HTR-8/SVneo (cell line): ENCODE measurements at places on chromosomes 4 and X.
A peak's percentile ranks its signal among the peaks of the same experiment; 100 is the strongest.

- peak; percentile 4 for DNase-seq
Measured at GRCh38 chr4:106421441-106422296, 53.1 kb upstream of the GIMD1 start.

DNA sequence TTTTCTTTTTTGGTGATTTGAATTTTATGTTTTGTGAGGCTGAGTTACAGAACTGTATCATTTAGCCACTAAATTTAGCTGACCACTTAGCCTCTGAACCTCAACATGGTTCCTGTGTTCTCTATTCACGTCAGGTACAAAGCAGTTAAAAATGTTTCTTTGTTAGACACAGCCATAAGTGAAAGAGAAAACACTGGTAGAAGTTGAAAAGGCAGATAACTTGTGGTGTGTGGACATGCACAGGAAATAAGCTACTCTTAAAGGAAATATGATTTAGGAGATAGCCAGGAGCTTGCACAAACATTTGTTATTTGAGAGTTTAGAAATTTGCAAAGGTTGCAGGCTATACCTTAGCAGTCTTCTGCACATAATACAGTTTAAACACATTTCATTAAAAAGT lies 171.0 kb upstream of the RPS6KA3 start:
- no peak for DNase-seq

- DNase-seq: no peak
Measured at GRCh38 chr4:113603911-113604310, 157.6 kb downstream of the CAMK2D start.

DNA sequence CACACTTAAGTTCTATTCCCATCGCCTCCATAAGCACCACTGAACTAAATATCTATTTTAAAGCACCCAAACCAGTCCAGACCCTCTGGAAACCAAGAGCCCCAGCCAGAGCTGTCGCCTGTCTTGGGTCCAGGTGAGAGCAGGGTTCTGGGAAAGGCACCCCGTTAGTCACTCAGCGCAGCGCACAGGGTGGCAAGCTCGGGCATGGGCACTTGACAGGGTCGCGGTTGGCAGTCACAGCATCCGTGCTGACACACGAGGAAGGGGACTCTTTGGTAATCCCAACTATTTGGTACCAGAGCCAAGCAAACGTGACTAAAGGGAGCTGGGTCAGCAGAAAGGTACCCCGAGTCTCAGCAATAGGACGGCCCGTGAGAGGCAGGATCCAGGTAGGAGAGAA lies 24.3 kb upstream of the ETNPPL start:
- no peak for DNase-seq

GRCh38 chrX:152307936-152308335 lies 143.2 kb downstream of the GABRA3 start:
- no peak for DNase-seq

DNA sequence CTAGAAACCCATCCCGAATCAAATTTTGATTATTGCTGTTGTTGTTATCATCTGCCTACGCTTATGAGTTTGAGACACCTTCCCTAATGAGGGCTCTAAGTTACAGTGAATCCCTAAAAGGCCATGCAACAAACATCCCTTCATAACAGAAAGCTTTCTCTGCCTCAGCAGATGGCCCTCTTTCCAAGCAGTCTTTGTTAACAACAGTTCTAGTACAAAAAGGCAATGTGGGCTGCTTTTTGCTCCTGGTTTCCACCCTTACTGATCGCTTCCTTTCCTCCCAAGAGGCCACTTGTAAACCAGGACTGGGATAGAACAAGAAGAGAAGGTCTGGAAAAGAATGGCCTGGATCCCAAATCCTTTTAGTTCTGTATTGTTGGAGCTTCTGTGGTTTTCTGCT lies 24.2 kb downstream of the GPC4 start:
- DNase-seq: no peak

- no peak for DNase-seq
Measured at GRCh38 chr4:18034099-18034498, 12.5 kb upstream of the LCORL start.

DNA sequence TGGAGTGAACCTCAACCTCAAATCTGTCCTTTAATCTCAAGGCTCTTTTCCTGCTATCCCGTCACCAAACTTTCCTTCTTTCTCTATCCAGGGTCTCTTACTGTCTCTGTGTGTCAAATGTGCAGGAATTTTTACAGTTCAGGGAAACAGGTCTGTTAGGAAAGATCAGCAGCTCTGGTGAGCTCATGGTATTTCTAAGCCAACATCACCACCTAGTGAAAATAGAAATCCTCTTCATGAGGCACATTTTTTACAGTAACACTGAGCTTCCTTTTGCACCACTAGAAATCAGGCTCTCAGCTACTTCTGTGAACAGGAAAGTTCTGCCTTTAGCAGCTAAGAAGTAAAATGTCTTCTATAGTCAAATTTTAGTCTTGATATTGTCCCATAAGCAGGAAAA lies 39.6 kb downstream of the NUDT11 start:
- no peak for DNase-seq

GRCh38 chr4:147370881-147371280 lies 110.0 kb upstream of the EDNRA start:
- no peak for DNase-seq

GRCh38 chr4:27016551-27016950 lies 155.9 kb downstream of the STIM2 start:
- no peak for DNase-seq

DNA sequence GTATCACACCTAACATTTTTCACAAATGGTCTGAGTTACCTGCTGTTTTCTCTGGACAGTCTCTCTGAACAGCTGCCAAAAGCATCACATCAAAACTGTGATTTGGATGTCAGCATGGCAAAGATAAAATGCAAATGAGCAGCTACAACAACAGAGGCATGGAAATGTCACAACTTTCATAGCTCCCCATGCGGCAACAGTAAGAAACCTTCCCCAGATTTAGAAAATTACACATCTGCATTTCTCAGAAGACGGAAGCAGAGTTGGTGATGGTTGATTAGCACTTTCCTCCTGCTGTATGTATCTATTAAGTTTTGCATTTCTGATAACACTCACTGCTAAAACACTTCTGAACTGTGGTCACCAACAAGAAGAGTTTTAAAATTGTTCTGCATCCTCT lies 9.7 kb downstream of the PRKG2 start:
- no peak for DNase-seq

- DNase-seq: no peak
Measured at GRCh38 chrX:151975736-151976275, 1.3 kb upstream of the GABRE start.

GRCh38 chr4:69196209-69196965 lies 18.2 kb downstream of the UGT2B11 start:
- no peak for DNase-seq

DNA sequence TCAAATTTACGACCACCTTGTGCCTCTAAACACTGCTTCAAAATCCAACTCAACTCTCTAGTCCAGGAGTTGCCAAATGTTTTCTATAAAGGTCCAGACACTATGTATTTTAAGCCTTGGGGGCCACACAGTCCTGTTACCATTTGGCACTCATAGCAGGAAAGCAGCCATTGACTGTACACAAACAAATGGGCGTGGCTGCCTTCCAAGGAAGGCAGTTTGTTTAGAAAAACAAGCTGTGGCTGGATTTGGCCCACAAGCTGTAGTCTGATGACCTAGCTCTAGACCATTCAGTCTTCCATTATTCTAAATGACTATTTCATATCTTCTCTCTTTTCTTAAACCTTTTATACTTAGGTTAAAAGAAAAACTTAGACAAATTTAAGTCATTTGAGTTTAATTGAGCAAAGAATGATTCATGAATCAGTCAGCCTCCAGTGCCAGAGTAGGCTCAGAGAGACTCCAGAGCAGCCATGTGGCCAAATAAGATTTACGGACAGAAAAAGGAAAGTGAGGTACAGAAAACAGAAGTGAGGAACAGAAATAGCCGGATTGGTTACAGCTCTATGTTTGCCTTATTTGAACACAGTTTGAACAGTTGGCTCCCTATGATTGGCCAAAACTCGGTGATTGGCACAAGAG lies 825.8 kb upstream of the LCORL start:
- DNase-seq: no peak

DNA sequence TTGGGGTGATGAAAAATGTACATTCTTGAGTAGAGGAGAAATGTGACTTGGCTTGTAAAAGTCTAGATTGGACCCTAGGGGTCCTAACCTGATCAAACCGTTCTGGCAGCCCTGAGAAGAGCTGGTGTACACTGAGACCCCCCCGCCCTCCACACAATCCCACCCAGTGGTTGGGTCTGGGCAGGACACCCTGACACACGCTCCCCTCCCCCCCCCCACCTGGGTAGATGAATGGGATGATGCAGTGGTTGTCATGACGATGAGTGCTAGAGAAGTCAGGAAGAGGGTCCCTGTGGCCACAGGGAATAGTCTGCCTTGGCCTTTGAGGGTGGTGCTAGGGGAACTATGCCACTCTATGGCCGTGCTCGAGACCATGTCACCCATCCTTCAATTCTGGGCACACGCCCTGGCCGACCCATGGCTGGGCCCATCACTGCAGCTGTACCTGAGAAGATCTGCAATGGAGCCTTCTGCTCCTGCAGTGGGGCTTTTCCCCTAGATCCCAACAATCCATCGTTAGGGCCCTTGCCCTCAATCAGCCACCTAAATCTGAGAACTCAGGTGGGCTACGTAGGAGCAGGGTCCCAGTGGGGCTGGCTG lies 4.4 kb downstream of the CDK16 start:
- no peak for DNase-seq

GRCh38 chr4:73744203-73744602 lies 3.8 kb downstream of the CXCL8 start:
- no peak for DNase-seq

DNA sequence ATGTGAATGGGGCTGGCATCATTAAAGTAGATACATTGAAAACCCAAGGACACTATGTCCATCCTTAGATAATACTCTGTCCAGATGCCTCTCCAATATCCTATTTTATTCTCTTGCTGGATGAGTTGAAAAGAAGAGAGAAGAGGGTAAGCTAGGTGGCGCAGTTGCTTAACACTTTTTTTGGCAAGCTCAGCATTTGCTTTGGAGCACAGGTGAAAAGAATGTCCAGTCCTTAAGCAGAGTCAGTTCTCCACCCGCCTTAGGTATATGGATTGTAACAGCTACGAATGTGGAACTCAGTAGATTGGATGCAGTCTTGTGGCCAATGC lies 208.4 kb downstream of the NWD2 start:
- peak; percentile 47 for DNase-seq

DNA sequence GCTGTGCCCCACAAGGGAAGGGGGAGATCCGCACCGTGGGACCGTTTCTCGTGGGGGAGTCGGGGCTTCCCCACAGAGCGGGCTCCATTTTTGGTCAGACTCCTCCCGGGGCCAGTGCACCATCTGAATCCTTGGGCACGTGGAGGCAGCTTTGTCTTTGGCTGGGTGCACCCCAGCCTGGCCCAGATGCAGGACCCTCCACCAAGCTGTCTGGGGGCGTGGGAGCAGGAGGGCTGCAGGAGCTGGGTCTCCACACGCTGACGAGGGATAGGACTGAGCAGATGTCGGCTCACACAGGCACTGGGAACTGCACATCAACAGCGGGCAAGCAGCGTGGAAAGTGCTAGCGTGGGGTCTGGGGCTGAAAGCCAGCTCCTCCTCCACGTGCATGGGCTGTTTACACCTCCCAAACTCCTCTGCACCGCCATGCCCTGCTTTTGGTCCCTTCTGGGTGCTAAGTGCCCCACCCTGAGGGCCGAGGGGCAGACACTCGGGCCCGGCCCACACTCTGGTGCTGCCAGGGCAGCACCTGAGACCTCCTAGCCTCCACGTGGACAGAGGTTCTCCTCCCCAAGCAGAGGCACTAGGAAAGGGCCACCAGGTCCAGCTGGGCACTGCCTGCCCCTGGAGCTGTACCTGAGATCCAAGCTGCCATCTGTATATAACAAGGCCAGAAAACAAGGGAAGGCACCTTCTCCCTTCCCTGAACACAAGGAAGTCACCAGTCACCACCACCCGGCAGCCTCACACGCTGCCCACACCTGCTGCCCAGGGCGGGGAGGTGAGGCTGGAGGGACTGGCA lies 13.8 kb downstream of the DGKQ start:
- no peak for DNase-seq

DNA sequence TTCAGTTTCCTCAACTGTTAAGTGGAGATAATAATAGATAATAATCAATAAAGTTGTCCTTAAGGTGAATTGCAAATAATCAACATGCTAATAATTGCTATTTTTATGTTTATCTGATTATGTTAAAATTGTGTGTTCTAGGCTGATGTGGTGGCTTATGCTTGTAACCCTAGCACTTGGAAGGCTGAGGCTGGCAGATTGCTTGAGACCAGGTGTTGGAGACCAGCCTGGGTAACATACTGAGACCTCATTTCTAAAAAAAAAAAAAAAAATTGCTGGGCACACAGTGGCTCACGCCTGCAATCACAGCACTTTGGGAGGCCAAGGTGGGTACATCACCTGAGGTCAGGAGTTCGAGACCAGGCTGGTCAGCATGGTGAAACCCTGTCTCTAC lies 175.2 kb downstream of the GC start:
- no peak for DNase-seq

- no peak for DNase-seq
Measured at GRCh38 chr4:165410214-165410613, 31.4 kb downstream of the CPE start.

GRCh38 chr4:48450740-48451139 lies 32.4 kb upstream of the SLC10A4 start:
- no peak for DNase-seq

GRCh38 chr4:184409911-184410692 lies 64.2 kb downstream of the IRF2 start:
- DNase-seq: no peak

DNA sequence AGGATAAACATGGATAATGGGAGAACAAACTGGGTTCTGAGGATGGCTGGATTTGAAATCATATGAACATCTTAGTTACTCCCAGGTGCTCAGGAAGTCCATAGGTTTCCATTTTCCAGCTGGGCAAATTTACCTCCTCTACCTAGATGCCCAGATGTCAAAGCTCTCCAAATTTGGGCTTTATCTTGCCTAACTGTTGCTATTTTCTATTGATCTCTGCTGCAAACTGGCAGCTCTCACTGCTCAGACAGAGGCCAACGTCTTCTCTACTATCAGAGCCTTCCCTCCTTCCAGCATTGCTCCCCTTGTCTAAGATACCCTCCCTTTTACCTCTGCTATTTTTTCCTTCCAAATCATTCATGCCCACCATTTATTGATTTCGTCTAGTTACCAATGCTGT lies 62.1 kb downstream of the LDB2 start:
- DNase-seq: no peak

DNA sequence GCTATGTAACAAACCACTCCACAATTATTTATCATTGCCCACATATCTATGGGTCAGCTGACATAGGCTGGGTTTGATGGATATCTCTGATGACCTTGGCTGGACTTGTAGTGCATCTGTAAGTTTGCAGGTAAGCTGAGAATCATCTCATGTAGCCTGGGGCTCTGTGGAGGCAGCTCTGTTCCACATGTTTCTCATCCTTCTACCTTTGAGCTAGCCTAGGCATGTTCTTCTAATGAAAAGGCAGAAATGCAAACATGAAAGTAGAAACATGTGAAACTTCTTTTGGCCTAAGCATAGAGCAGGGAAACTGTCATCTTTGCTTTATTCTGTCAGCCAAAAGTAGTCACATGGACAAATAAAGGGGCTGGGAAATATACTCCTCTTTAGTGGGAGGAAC lies 18.2 kb downstream of the MRPL1 start:
- no peak for DNase-seq
